Chondrocyte (in vitro differentiated cells): ENCODE measurements at places on chromosomes 3 and 15.

- no peak for DNase-seq
Observed at GRCh38 chr3:134802428-134803050, 7.5 kb downstream of the EPHB1 start.

DNA sequence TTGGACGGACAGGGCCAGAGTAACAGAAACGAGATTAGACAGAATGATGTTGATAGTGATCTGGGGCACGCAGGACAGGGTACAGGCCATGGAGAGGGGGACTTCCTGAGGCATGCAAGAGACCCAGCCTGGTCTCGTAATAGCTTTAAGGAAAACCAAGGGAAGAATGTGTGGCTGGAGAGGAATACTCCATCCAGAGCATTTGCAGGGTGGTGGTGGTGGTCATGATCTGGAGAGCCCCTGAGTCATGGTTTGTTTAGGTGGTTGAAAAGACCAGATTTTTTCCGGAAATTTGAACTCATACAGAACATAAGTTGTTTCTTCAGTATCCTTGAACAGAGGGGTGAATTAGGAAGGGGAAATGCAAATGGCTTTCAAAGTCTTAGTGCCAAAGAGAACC, 138.5 kb downstream of the DUT start:
- DNase-seq: no peak

GRCh38 chr15:87142096-87142495, 1062.4 kb downstream of the AGBL1 start:
- DNase-seq: no peak

DNA sequence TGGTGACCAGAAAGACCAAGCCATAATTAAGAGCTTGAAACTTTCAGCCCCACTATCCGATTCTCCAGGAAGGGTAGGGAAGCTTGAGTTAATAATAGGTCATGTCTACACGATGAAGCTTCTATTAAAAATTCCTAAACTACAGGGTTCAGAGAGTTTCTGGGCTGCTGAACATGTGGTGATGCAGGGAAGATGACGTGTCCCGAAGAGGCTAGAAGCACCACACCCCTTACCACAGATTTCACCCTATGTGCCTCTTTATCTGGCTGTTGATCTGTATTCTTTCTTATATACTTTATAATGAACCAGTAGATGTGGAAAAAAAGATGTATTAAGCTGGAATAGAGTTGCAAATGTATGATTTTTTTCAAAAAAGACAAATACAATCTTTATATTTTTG, 473.4 kb downstream of the NLGN1 start:
- no peak for DNase-seq

- DNase-seq: no peak
Observed at GRCh38 chr3:64111872-64112271, 88.6 kb upstream of the PSMD6 start.

- no peak for DNase-seq
Observed at GRCh38 chr3:89522155-89522554, 414.7 kb downstream of the EPHA3 start.
